ENCODE measurements at places on chromosomes 1 and 21.

- DNase-seq = no peak
Observed at GRCh38 chr21:29125191-29125590, 5.3 kb upstream of the MAP3K7CL start.

DNA sequence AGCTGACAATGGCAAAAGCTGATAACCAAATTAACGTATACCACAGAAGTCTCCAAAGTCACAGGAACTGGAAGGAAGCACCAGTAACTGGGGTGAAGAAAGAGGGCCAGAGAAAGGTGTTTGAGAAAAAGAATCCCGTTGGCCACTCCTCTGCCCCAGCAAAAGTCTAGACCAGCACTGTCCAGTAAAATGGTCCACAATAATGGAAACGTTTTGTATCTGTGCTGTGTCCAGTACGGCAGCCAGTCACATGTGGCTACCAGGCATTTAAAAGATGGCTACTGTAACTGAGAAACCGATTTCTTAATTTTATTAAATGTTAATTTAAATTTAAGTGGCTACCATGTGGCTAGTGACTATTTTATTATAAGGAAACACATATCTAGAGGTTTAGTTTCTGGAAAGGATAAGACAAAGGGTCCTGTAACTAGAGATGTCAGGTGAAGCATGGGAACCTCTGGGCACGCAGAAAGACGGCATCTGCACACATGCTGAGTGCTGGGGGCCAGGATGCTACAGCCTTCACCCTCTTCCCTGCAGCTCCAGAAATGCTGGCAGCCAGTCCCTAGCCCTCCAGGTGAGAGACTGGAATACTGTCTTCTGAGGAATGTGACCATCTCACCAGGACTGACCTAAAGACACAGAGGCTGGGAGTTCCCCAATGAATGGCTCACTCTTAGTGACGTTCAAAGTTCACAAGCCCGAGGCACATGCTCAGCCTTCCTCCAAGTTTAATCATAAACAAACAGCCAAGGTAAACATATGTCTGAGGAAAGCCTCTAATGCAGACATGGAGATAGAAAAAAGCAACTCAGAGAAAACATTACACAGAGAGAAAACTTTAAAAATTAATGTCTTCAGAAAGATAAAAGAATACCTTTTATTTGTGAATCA, 50.7 kb downstream of the JAK1 start:
- no peak for DNase-seq

- peak; percentile 100 for DNase-seq
Observed at GRCh38 chr1:31955917-31956736, 18.0 kb upstream of the PTP4A2 start.

- no peak for DNase-seq
Observed at GRCh38 chr1:212328248-212328647, 43.0 kb downstream of the PPP2R5A start.

DNA sequence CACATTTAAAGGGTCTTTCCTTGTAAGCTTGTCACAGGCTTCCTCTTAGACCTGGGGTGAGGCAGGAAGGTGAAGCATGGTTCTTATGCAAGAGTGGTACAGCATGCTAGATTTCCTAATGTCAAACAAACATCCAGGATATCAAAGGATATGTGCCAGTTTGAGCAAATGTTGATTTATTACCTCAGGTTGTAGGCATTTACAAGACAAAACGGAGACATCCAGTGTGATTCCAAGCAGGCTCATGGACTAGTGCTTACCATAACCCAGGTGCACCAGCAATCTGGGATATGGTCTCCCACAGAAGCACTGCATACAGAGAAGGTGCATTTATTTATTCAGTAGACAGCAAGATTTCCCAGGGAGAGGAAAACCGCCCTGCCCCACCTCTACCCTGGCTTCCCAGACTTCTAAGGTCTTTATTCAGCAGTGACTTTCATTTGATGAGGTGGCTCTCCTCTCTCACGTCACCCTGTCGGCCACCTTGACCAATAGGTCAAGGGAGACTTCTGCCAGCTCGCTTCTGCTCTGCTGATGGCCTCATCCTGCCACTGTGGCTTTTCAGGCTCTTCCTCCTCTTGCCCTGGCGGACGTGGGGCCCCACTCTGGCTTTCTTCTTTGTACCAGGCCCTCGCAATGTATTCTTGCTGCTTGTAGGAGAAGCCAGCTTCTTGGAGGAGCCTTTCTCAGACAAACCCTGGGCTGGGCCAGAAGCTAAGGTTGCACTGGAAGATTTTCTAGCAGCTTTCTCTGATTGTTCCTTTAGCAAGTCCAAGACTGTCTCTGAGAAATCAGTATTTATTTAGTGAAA, 25.6 kb downstream of the HHIPL2 start:
- no peak for DNase-seq

- DNase-seq = no peak
Observed at GRCh38 chr1:241813768-241814320, 34.2 kb upstream of the EXO1 start.

GRCh38 chr1:152118915-152119314, 3.7 kb upstream of the TCHH start:
- no peak for DNase-seq

DNA sequence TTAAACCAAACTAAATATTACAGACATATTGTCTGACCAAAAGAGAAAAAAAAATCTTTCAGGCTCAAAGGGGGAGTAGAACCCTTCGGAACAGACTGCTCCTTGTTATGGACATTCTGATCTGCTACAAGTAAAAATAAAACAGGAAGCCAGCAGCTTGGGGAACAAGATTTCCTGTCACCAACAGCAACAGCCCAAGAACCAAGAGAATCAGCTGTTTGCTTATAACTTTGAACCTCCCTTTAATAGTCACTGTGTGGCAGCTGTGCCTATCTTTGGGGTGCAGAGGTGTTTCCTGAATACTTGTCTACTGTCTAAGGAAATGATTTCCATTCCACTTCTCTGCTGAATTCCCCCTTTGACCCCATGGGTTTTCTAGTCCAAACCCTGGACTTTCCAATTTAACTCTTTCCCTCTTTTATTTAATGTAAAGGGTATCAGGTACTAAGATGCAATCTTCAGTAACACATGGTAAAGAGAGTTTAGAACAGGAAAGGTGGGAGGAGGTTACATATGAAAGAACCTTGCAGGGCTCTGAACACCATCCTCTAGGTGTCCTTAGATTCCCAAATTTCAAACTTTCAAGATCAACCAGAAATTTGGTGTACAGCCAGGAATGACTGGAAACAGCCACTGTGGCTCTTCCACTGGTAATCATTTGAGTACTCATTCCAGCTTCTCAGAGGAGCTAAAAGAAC, 38.6 kb downstream of the GPR3 start:
- DNase-seq = no peak

- no peak for DNase-seq
Observed at GRCh38 chr1:78607944-78608343, 12.3 kb upstream of the IFI44L start.

DNA sequence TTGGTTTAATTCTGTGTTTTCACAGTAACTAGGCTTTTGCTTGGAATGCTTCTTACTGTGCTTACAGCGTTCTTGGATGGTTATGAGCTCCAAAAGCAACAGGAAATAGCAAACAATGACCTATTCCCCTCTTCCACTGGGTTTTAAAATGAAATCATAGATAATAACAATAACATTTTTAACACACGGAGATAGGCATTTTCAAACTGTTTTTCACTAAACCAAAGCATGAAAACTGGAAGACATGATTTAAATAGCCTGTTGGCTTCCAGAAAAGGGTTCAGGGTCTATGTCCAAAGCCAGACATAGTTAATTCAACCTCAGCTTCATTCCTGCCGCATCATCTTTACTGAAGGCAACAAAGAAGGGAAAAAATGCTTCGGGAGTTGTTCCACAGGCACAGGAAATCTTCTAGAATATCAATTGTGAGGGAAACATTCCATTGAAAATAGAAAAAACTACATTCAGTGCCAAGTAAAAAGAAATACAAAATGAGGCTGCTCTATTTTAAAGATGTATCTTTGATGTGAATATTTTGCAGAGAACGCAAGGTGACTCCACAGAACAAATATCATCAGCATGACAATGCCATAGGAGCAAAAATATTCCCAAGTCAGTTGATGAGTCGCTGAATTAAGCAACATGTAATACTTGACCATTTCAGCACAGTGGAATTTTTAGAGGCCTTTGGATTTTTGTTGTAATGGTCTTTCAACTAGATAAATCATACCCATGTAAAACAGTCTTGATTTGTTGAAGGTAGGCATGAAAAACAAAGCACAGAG, 80.7 kb downstream of the NID1 start:
- peak; percentile 64 for DNase-seq

GRCh38 chr21:43193651-43194302, 25.0 kb downstream of the CRYAA start:
- DNase-seq = peak; percentile 69

DNA sequence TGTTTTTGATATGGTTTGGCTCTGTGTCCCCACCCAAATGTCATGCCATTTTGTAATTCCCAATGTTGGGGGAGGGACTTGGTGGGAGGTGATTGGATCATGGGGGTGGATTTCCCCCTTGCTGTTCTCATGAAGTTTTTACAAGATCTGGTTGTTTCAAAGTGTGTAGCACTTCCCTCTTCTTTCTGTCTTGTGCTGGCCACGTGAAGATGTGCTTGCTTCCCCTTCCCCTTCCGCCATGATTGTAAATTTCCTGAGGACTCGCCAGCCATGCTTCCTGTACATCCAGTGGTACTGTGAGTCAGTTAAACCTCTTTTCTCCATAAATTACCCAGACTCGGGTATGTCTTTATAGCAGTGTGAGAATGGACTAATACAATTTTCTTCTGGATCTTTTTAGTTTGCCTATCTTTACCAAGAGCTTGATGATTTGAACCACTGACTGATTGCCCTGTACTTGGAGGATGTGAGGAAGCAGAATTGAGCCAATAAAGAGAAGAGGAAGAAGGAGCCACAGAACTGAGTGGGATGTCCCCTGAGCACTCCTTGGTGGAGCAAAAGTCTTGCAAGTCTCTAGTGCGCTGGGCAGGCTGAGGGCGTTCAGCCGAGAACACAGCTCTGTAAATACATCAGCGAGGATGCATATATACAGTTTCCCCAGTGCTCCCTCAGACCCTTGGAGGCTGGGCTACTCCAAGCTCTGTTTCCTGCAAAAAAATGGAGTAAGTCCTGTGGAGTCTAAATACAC, 102.6 kb downstream of the CYYR1 start:
- DNase-seq = no peak

GRCh38 chr1:243270097-243270864, 14.4 kb downstream of the SDCCAG8 start:
- DNase-seq = no peak

- no peak for DNase-seq
Observed at GRCh38 chr1:32933742-32934322, 30.8 kb downstream of the RNF19B start.

- DNase-seq = no peak
Observed at GRCh38 chr1:203968761-203969160, 104.2 kb upstream of the SOX13 start.

GRCh38 chr1:8153961-8154360, 127.9 kb upstream of the ERRFI1 start:
- no peak for DNase-seq

Measured in stromal cell of bone marrow (primary cell).